ENCODE measurements at places on chromosomes 4 and X.

GRCh38 chr4:3235581-3235980, 13.4 kb upstream of the MSANTD1 start:
- no peak for DNase-seq

DNA sequence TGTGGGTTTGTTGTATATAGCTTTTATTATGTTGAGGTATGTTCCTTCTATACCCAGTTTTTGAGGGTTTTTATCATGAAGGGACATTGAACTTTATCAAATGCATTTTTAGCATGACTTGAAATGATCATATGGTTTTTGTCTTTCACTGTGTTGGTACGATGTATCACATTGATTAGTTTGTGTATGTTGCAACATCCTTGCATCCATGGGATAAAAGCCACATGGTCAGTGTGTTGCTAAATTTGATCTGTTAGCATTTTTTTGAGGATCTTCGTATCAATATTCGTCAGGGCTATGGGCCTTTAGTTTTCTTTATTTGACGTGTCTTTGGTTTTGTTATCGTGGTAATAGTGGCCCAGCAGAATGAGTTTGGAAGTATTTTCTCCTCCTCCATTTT, 11.3 kb upstream of the BLTP1 start:
- no peak for DNase-seq

DNA sequence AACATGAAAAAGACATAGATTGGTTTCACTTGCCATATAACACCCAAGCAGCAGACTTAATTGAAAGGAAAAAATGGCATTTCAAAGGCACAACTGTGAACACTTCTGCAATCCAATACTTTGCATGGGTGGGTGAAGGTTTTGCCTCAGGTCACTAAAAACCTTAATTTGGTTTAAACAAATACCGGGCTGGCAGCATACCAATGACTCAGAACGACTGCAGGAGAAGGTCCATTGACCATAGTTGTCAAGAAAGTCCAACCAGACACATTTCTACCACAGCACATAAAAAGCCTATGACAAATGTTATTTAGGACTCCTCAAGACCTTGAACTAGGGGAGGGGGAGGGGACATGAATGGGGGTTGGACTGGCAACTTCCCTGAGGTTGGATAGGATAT, 183.6 kb upstream of the TRPC5 start:
- DNase-seq: no peak

GRCh38 chrX:111260451-111260850, 9.8 kb downstream of the CAPN6 start:
- no peak for DNase-seq

DNA sequence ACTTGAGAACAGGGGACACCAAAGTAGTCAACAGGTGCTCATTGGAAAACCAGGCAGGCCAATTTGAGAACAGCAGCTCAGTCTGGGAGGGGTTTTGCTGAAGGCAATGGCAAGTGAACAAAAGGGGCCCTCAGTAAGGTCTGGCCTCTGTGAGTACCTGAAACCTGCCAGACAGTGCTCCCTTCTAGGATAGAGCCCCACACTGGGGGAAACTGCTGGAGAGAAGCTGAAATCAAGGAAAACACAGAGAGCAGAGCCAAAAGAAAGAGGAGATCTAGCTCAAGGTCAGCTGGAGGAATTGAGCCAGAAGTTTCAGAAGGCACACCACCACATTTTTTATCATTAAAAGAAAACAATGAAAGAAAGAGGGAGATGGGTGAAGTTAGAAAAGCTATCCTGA, 28.2 kb downstream of the PNMA6E start:
- no peak for DNase-seq

All from WTC11 (cell line).